ENCODE measurements at places on chromosomes 4 and X. TPM values are rescaled to one million over a fixed set of nuclear protein-coding genes. Genes with fewer than 3 reads are reported as not detected.

FGFR3 gene
- total RNA-seq, result 1.4 TPM

MAGEB10 gene
- total RNA-seq, result not detected

ANK2 gene
- total RNA-seq, result 1.5 TPM

MAGEA10 gene
- not detected for total RNA-seq

ANOS1 gene
- 0.54 TPM for total RNA-seq

FAM149A gene
- 0.47 TPM for total RNA-seq

XAGE1A gene
- not detected for total RNA-seq

HAND2 gene
- 1.7 TPM for total RNA-seq

TAF7L gene
- total RNA-seq, result 0.09 TPM

NR0B1 gene
- not detected for total RNA-seq

PPEF2 gene
- not detected for total RNA-seq

XAGE2 gene
- not detected for total RNA-seq

RBM47 gene
- total RNA-seq, result 0.09 TPM

EOLA2 gene
- total RNA-seq, result 22.8 TPM

C4orf50 gene
- total RNA-seq, result not detected

TMPRSS11A gene
- not detected for total RNA-seq

NDP gene
- 1.3 TPM for total RNA-seq

RAB39B gene
- under 0.01 TPM for total RNA-seq

Data from endothelial cell of coronary artery (primary cell).